ENCODE measurements at places on chromosomes 13 and 19.
A peak's percentile ranks its signal among the peaks of the same experiment; 100 is the strongest.

DNA sequence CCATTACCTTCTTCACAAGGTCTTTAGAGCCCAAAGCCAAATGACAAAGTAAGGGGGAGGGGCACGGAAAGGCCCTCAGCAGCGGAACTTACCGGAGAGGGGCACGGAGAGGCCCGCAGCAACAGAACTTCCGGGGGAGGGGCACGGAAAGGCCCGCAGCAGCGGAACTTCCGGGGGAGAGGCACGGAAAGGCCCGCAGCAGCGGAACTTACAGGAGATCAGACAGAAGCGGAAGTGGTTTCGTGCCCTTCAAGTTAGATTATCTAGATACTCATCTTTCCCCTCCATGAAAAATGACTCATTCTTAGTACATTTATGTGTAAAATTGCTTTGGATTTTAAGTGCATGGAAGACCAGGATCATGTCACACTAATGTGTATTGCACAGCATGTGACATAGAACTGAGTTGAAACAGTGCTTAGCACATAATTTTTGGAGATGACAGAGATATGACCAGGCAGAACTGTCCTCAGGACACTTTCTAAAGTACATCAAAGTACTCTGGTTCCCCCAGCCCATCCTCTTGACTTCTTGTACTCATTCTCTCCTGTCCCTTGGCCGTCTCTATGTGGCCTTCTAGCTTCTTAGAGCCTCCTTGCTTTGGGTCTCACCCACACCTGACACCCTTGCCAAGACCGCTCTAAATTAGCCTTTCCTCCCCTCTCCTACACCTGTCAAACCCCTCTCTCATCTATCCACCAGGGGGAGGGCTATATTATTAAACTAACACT lies 25.7 kb upstream of the TPTE2 start:
- peak; percentile 90 for DNase-seq

- DNase-seq = no peak
Observed at GRCh38 chr19:4374498-4375163, 25.7 kb downstream of the SH3GL1 start.

GRCh38 chr19:17419154-17419620 lies 660 bp upstream of the MVB12A start:
- no peak for DNase-seq

DNA sequence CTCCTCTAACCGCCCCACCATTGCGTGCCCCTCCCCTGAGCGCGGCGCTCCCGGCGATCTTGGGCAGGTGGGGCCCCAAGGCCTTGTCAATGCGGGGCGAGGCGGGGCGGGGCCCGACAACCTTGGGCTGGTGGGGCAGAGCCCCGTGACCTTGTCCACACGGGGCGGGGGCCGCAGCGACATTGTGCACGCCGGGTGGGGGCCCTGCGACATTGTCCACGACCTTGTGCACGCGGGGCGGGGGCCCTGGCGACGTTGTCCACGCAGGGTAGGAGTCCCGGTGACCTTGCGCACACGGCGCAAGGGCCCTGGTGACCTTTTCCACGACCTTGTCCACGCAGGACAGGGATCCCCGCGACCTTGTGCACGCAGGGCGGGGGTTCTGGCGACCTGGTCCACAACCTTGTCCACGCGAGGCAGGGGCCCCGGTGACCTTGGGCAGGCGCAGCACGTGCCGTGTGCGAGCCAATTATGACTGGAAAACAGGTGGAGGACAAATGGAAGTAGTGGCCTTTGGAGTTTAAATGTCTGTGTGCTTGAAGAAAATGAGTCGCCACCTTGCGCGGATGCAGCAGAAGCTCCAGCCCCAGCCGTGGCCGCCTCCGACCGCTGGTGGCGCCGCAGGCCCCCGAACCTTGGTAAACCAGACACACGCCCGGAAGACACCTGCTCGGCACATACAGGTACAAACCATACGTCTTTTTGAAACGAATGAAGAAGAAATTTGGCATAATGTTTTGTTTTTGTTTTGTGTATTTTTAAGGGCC lies 62.6 kb downstream of the LATS2 start:
- no peak for DNase-seq

- no peak for DNase-seq
Observed at GRCh38 chr13:34086281-34086680, 268.3 kb downstream of the RFC3 start.

- no peak for DNase-seq
Observed at GRCh38 chr19:51808333-51808986, 13.5 kb downstream of the FPR3 start.

DNA sequence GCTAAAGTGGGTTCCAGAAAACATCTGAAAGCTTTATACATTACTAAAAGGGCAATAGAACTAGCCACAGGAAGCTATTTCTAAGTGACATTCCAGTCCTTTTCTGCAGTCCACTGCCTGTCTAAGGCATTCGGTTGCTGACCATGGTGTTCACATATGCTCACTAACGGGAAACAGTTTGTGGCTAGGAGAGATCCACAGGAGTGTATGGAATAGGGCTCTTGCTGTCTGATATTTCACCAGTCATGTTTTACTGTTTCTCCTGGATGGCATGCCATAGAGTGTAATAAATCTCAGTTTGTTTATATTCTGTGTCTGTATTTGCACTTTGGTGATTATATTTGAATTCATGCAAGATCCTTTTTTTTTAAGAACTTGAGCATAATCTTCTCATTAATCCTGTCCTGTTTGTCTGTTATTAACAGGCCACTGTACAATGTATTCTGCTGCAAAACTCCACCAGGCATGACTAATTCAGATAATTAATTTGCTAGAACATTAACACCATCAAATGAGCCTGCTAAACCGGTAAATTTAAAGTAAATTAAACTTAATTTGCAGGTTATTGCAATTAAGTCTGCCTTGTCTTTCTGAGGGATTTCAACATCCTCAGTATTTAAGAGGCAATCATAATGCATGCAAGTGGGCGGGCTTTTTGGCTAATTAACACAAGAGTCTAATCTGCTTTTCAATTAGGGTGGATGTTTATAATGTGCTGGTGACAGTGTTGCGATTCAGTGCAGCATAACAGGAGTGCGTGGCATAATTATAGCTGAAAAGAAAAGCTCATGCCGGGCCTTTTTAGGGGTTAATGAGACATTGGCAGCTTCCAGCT lies 201.3 kb downstream of the POU4F1 start:
- no peak for DNase-seq

- DNase-seq = peak; percentile 24
Observed at GRCh38 chr13:111388851-111389500, 68.5 kb downstream of the TEX29 start.

DNA sequence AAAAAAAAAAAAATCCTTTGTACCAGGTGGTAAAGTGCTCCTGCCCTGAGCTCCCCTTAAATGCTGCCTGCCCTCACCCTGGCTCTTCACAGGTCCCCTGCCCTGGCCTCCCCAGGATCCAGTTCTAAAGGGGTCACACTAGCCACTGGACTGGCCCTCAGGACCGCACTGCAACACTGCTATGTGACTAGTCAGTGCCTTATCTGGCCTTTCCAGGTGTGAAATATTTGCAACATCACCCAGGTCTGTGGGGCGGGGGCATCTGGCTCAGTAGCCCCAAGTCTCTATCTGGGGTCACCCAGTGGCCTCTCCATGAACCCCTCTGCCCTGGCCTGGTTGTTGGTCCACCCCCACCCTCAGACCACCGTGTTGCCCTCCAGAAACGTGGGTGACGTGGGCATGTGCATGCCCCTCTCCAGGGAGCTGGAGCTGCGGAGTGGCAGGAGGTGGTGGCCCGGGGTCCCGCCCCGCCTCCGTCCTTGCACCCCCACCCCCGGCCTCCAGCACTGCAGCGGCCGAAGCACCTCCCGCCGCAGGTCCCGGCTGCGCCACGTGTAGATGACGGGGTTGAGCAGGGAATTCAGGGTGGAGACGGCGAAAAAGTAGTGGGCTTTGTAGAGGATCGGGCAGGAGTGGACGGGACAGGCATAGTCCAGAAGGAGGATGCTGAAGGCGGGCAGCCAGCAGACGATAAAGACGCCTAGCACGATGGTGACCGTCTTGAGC lies 7.5 kb downstream of the S1PR2 start:
- DNase-seq = no peak

DNA sequence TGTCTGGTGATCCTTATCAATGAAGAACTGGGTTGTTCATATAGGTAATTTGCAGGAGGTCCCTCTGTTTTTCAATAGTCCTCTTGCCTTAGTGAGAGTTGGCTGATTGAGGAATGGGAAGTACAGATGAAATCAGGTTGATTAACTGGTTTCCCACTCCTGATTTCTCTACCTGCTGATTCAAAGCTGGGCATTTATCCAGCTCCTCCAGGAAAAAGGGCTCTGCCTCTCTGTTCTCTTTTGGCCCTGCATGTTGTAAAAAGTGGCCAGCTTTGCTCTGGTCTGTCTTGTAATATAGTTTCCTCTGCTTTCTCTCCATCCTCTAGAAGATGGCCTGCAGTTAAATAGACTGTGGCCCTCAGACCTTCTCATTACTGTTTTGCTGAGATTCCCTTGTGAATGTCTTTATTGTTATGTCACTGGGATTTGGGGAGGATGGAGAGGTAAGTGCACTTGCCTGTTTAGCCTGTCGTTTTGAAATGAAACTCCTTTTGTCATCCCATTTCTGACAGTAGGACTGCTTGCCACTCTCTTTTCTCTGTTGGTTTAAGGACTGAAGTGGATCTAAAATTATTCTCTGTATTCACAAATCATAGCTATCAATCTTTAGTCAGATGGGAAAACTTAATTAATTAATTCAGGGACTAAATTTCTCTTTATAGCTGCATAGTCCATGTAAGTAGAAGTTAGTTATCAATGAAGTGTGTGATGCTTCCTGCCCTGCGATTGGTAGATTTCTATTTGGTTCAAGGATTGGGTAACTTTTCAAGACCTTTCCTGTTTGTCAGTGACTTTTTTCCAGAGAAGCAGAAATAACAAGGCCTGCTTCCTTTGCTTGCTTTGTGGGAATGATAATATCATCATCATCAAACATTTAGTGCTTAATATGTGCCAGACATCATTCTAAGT lies 28.5 kb downstream of the GARRE1 start:
- DNase-seq = no peak

- DNase-seq = no peak
Observed at GRCh38 chr19:51598159-51598915, 27.3 kb downstream of the ZNF175 start.

DNA sequence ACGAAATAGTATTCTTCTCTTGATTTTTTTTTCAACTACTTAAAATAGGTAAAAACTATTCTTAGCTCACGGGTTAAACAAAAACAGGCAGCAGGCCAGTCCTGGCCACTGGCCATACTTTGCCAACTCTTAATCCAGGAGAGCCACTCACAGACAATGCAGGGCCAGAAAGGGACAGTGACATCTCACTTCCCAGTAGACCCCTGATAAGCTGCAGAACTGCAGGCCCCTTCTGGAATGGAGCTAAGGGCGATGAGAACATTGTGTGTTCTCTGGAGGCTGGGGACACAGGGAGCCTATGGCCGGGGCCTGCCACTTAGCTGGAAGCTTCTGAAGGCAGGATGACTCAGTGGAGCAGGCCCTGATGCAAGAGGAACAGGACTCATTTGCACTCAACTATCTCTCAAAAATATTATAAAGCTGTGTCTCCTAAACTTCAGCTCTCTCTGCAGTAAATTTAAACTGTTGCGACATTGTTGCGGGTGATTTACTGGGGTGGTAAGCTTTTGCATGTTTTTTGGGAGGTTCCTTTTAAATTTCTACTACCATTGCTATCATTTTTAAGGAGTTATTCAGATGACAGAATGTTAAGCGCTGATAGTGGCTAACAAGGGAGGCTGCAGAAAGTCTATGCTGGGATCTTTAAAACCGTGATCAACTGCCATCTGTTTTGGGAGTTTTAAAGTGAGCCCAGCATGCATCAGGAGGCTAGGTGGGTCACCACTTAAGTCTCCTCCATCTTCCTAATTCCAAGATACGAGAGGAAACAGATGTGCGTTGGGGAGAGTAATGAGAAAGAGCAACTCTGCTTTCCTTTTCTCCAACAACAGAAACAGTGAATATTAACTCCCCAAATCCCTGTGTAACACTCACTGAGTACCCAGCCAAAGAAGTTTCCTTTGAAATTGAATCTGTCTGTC lies 33.2 kb upstream of the KATNAL1 start:
- DNase-seq = no peak

DNA sequence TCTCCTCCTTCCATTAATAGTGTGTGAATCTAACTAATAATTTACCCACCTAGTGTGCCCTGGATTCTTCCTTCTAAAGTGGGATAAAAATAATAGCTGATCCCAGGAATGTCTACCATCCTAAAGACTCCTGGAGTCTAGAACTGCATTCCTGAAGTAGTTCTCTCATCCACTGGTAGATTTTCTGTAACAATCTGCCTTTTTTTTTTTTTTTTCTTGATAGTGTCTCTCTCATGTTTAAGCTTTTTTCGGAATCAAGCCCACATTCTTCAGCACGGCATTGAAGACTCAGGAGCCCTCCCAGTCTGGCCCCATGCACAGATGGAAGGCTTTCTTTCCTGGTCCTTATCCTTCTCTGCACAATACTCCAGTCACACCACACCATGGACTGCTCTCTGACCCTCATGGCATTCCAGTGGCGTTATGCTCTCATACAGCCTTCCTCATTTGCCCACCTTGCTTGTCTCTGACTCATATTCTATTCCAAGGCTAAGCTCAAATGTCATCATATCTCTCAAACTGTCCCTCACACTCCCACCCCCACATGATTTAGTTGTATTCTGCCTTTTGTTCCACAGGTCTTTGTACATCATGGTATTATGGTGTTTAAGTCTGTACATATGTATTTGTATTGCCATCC lies 68.7 kb upstream of the FRY start:
- no peak for DNase-seq
